ENCODE measurements at places on chromosomes 1 and 21.

- no peak for DNase-seq
Observed at GRCh38 chr1:28507247-28507645, 1.4 kb downstream of the RCC1 start.

DNA sequence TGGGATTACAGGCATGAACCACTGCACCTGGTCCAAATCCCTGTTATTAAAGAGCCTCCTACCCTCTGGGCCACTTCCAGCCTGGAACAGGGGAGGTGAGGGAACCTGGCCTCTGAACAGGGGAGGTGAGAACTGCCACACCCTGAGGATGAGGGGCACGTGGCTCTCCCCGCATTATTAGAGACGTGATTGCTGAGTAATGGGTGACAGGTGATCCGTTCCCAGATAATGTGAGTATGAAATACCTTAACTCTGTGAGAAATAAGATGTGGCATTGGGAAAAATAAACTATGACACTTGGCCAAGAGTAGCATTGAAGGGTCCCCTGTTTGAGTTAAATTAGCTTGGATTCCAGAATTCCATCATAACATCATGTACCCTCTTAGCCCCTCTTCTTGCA is 13.6 kb upstream of the SLC25A34 start:
- no peak for DNase-seq

DNA sequence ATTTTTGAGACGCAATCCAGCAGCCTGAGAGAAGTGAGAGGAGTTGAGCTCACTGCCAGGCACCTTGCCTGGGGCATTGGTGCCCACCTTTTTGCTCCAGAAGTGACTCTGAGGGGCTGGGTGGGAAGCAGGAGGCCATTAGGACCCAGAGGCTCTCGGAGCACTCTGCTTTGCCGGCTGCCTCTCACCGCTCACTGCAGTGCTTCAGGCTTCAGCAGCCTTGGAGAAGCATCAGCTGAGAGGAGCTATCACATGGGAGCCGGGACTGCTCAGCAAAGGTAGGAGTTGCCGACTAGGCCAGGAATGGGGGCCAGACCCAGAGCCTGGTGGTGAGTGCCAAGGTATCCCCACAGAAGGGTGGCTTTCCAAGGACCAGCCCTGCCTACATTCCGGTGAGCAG is at the start of gene GPR61:
GPR61 (plus strand) TSS at position 197 of the 400 bp plus-strand sequence. CDS start 3,151 bp downstream, outside the sequence.
- DNase-seq = no peak

- DNase-seq = no peak
Observed at GRCh38 chr1:12098786-12099185, 35.7 kb downstream of the TNFRSF8 start.

DNA sequence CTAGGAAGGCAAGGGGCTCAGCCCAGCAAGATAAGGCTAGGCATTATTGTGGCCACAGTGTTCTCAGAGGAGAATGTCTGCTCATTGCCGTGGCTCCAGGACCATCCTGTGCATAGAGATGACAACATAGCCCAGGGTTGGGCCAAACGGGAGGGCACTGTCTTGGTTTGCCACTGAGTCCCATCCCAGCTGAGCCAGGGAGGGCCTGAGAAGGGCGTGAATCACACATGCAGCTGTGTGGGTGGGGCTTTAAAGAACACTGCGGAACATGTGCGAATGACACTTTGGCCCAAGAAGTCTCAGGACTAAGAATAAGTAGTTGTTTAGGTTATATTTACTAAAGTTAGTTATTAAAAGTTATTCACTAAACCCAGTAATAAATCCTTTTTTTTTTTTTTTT is 18.5 kb downstream of the CHAF1B start:
- DNase-seq = no peak

DNA sequence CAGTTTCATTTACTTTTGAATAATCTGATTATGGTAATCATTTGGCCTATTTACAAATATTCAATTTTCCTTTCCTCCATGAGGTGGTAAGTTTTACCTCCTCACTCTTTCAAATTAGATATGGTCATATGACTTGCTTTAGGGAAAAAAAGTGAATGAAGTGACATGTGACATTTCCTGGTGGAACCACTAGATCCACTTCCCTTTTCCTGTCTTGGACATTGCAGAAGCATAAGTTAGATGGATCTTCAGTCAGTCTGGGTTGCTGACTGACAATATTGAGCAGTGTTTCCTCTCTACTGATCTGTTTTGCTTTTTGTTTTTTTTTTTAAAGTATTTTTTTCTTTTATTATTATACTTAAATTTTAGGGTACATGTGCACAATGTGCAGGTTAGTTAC is 481.1 kb upstream of the PTBP2 start:
- DNase-seq = no peak

DNA sequence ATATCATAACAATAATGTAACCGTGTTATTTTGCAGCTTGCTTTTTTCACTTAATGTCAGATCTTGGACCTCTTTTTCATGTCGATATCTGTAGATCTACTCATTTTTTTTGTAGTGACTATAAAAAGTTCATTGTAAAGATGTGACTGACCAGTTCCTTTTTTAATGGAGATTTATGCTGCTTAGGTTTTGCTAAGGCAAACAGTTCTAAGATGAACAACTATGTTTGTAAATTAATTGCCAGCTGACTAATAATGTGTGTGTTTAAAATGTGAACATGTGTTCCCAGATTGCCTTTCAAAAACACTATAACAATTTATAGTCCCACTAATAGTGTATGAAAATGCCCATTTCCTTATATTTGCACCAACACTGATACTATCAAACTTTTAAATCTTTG is 18.1 kb upstream of the EPS8L3 start:
- DNase-seq = no peak

GRCh38 chr1:67342076-67342890 is 34.6 kb downstream of the IL12RB2 start:
- DNase-seq = no peak

GRCh38 chr1:42333662-42334239 is 1.3 kb downstream of the FOXJ3 start:
- DNase-seq = no peak

DNA sequence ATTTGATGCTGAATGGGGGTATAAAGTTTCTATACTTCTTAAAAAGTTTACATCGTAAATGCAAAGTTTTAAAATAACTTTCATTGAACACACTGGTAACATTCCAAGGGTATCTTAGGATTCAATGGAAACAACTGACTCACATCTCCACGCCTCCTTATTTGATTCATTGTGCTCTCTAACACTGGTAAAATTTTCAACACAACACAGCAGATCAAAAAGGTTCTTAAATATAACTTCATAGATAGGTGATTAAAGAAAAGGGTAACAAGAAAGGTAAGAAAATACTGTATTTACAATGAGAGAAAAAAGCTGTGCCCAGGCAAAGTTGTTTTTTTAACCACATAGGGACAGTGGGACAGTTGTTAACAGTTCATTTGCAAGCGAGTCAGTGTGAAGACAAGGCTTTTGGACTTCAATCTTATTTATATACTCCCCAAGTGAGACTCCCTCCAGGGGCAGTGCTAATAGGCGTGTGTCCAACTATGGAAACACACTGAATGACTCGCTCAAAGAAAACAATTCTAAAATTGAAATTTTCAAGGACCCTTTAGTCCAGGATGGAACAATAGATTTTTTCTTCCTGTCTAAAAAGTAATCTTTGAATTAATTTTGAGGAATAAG is 140.5 kb downstream of the TIAM1 start:
- DNase-seq = no peak

GRCh38 chr1:206079135-206079534 is 26.2 kb downstream of the RHEX start:
- no peak for DNase-seq

DNA sequence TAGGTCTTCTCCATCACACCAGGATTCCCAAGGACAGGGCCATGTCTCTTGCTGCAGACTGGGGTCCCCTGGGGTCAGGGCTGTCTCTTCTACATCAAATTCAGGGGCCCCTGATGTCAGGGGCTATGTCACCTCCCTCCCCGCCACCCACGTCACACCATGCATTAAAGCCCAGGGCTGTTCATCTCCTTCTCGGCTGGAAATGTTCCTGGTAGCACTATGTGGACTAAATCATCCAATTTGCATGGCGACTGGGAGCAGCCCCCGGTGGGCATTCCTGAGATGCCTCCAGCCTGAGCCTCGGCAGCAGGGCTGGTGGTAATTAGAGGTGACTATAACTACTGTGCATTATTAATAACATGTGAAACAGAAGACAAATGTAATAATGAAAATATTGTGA is 151.7 kb upstream of the HMGB4 start:
- DNase-seq = no peak

DNA sequence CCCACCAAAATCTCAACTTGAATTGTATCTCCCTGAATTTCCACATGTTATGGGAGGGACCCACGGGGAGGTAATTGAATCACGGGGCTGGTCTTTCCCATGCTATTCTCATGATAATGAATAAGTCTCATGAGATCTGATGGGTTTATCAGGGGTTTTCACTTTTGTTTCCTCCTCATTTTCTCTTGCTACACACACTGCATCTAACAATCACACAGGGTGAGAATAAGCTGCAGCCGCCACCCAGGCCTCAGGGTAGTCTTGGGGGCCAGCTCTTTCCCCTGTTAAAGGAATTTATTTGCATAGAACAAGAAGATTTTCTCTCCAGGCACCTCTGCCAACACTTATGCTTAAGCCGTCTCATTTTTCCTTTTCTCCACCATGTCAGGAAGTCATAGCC is 26.0 kb upstream of the GBP6 start:
- no peak for DNase-seq

- no peak for DNase-seq
Observed at GRCh38 chr1:109513110-109513710, 3.7 kb upstream of the AMIGO1 start.

GRCh38 chr1:17466359-17466758 is 26.9 kb upstream of the RCC2 start:
- DNase-seq = no peak

GRCh38 chr1:210688512-210689234 is 360.0 kb downstream of the HHAT start:
- DNase-seq = no peak

DNA sequence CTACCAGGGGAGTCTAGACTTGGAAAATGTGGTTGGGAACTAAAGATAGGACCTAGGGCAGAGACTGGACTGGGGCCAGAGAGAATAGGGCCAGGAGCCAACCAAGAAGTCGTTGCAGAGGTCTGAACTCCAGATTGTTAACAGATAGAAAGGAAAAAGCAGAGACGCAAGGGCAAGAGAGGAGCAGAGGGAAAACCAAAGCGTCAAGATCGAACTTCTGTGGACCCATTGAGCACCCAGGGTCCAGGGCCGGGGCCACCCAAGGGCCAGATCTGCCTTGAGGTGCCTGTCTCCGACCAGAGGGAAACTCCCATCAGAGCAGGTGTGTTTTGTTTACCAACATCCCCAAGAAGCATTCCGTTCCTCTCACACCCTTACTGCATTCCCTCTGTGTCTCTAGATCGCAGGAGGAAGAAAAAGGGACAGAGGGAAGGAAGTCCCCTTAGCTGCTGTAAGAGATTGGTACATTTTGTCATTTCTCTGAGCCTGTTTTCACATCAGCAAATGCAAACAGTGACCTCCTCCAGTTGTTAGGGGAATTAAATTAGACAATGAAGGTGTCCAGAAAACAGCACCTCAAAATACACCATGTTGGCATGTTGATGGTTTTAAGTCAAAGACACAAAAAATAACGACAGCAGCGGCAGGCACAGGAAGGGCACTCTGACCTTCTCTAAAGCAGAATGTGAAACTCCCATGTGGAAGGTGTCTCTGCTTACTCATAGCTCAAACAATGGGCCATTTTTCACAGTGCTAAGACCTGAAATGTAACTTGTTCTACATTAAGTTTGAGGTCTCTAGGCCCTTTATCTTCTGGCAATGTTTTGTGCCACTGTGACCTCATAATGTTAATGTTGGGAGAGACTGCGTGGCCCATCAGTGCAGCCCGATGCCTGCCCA is 105.8 kb upstream of the RAB4A start:
- no peak for DNase-seq

DNA sequence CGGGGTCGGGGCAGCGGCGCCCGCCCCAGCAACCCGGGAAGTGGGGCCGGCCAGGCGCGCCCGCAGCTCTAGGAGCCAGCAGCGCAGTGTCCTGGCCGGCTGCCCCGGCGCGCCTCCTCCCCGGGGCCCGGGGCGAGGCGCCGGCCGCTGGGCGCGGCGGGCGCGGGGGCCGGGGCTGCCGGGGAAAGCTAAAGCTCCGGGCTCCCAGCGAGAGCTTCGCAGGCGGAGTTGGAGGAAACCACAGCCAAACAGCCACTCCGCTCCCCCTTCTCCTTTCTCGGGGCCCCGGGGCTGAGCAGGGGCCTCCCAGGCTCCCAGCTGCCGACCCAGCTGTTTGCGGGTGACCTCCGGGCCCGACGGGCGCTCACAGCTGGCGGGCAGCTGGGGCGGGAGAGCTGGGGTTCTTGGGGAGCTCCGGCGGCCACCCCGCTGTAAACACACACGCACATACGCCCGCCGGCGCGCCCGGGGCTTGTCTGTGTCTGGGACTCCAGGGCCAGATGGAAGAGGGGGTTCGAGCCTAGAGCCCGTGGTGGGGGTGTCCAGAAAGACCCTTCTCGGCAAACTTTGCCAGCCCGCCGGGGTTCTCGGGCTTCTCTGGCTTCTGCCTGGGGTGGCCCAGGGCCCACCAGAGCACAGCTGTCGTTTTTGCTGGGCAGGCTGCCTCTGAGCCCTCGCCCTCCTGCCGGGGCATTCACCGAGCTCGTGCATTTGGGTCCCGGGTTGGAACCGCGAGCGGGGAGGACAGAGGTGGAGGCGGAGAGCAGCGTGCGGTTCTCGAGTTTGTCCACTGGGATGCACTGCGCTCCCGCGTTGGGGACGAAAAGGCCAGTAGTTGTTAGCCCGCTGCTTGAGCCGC is 1.5 kb downstream of the AJAP1 start:
- no peak for DNase-seq

DNA sequence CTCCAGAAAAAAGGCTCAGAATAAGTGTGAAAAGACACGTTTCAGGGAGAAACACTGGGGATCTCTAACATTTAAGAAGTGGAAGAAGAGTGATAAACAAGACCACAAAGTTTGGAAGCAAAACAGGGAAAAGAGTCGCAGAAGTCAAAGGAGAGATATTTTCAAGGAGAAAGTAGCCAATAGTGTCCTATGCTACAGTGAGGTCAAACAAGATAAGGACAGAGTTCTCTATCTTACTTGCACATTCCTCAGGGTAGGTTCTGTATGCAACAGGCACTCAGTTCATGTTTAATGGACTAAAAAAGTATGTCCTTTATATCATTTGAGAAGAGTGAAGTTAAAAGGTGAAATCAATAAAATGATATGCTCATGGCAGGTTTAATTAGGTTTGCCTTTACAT is 13.8 kb upstream of the EDEM3 start:
- DNase-seq = no peak

Data from vagina (tissue), 2 donors.